MM.1S (cell line): ENCODE measurements at places on chromosomes 6 and 20.

DNA sequence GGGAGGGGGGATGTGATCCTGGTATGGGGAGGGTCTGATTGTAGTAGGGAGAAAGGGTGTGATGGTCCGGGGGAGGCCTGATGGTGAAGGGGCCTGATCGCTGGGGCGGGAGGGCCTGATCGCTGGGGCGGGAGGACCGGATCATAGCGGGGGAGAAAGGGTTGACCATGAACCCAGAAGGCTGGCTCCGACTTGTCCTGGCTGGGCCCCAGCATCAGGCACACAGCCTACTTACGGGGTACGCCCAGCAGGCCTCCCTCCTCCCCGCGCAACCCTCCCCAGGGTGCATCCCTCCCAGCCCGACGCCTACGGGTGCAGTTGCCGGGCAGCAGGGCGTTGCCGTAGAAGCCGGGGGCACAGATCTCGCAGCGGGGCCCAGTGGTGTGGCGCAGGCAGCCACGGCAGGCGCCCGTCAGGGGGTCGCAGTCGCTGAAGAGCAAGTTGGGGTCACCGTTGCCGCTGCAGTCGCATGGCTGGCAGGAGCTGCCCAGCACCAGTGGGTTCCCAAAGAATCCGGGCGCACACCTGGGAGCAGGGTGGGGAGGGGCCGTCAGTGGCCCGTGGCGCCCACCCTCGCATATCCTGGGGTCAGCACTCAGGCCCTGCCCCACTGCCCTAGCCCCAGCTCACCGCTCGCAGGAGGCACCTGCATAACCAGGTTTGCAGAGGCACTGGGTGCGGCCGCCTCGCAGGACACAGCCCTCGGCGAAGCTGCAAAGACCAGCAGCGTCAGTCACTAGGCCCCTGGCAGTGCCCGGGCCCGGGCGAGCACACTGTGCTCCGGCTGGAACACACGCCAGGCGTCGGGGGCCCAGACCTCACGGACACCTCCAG, 20.6 kb downstream of the ADRM1 start:
- no peak for DNase-seq
- no peaks in the 10 kb centered on the region for H3K27me3 ChIP-seq
- H3K4me3 ChIP-seq, result no peak overlapping the region
- no peaks in the 10 kb centered on the region; the same call in 1 of the 2 replicates for H3K36me3 ChIP-seq
- no peak overlapping the region for H3K27ac ChIP-seq
- no peaks in the 10 kb centered on the region for H3K4me1 ChIP-seq

GRCh38 chr6:130558131-130558530, 192.3 kb downstream of the TMEM200A start:
- DNase-seq, result no peak
- H3K36me3 ChIP-seq, result no peaks in the 10 kb centered on the region
- H3K27ac ChIP-seq, result no peak overlapping the region
- no peak overlapping the region for H3K4me3 ChIP-seq
- H3K4me1 ChIP-seq, result no peaks in the 10 kb centered on the region

GRCh38 chr6:24883618-24884017, 52.1 kb downstream of the RIPOR2 start:
- H3K27me3 ChIP-seq, result no peaks in the 10 kb centered on the region
- no peak overlapping the region for H3K27ac ChIP-seq
- no peaks in the 10 kb centered on the region for H3K36me3 ChIP-seq
- no peak for DNase-seq
- no peaks in the 10 kb centered on the region for H3K4me1 ChIP-seq
- H3K4me3 ChIP-seq, result no peak overlapping the region

DNA sequence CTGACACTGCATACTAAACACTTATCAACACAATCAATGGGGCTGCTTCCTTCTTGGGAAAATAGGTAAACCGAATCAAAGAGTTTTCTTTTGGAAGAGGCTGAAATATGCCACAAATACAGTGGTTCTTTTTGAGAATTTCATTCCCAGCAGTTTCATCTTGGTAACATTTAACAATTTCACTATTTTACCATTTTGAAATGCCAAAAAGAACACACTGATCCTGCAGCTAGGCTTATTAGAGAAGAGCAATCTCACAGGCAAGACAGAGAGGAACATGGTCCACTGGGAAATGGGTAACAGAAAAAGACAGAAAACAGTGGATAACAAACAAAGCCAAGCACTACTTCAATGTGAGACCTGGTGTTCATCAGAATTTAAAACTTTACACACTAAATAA, 2.5 kb downstream of the CNR1 start:
- H3K4me3 ChIP-seq, result no peak overlapping the region
- DNase-seq, result no peak
- H3K36me3 ChIP-seq, result no peaks in the 10 kb centered on the region
- H3K27ac ChIP-seq, result no peak overlapping the region

DNA sequence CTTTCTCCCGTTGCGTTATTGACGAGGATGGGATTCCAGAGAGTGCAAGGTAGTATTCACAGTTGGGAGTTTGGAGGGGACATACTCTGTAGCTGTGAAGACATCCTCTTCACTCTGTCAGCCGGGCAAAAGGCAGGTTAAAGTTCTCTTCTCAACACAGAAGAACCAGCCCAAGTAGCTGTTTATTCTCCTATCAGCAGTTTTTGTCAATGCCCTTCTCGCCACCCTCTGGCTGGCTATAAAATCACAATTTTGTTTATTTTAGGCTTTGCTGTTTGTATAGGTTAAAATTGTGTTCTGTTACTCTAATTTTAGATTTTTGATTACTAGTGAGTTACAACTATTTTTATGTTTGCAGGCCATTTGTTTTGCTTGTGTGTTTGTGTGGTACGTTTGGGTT, 37.9 kb upstream of the MAS1 start:
- H3K36me3 ChIP-seq, result no peaks in the 10 kb centered on the region
- H3K27ac ChIP-seq, result no peak overlapping the region
- H3K27me3 ChIP-seq, result no peaks in the 10 kb centered on the region
- no peak overlapping the region for H3K4me3 ChIP-seq
- no peaks in the 10 kb centered on the region for H3K4me1 ChIP-seq

GRCh38 chr6:85418059-85418458, 31.8 kb upstream of the NT5E start:
- no peaks in the 10 kb centered on the region for H3K36me3 ChIP-seq
- no peak overlapping the region for H3K4me3 ChIP-seq

DNA sequence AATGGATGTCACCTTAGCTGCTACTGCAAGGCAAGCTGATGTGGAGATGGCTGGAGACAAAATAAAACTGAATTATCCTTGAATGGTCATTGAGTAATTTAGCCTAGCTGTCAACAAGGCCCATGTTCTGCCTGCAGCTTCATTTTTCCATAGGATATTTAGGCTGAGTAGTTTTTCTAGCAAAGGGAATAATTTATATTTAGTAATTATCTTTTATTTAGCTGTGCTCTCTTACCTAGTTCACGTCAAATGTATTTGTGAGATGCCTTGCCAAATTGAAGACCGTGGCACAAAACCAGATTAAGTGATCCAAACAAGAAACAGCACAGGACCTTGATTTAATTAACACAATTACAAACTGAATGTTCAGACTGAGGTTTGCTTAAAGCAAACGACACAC, 77.4 kb upstream of the CEP162 start:
- no peak for DNase-seq
- no peaks in the 10 kb centered on the region for H3K27me3 ChIP-seq
- no peak overlapping the region for H3K27ac ChIP-seq
- no peaks in the 10 kb centered on the region for H3K4me1 ChIP-seq
- no peaks in the 10 kb centered on the region for H3K36me3 ChIP-seq
